CD4-positive, alpha-beta T cell treated with Interleukin-17A for 4 hours (primary cell): ENCODE measurements at places on chromosomes 13 and 19.

DNA sequence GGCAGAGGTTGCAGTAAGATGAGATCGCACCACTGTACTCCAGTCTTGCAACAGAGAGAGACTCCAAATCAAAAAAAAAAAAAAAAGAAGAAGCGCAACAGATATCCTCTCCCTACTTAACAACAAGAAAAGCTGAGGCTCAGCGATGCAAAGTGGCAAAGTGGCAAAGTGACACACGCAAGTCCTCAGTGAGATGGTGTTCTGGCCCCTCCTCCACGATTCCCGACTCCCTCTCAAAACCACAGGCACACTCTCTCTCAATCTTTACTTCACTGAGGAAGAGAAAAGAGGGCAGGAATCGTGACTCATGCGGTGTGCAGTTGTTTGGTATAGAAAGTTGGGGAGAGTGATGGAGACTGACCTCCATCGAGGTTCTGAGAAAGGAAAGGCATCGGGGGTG lies 12.6 kb downstream of the FFAR2 start:
- peak; percentile 11 for DNase-seq

DNA sequence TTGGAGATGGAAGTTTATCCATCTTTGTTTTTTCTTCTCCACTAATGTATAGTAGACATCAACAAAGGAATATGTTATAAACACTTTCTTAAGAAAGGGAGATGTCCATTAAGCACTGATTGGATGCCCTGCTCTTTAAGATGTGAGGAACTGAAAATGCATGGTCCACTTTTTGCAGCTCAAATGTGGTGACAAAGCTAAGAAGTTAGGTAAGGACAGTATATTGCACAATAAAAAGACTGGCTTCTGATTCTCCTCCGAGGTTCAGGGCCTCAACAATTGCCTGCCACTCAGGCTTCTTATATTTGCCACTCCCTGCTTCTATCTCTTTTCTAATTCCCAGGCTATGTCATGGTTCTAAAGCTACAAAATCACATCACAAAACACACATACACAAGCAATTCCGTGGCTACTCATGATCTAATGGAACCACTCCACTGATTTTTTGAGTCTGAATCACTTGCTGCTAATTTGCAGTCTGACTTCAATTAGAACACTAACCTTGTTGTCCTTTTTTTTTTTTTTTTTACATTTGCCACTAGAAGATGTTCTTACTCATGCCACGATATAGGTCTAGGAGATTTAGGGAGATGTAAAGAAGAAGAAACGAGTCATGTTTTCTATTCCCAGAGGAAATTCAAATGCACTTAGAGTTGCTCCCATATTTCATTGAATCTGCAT lies 29.6 kb upstream of the TNFSF11 start:
- no peak for DNase-seq

GRCh38 chr19:49155005-49155819 lies at the start of gene HRC:
Gene HRC, minus strand, starts transcription at chr19:49155396. Its CDS starts 159 bp downstream, at chr19:49155237.
- DNase-seq: no peak

DNA sequence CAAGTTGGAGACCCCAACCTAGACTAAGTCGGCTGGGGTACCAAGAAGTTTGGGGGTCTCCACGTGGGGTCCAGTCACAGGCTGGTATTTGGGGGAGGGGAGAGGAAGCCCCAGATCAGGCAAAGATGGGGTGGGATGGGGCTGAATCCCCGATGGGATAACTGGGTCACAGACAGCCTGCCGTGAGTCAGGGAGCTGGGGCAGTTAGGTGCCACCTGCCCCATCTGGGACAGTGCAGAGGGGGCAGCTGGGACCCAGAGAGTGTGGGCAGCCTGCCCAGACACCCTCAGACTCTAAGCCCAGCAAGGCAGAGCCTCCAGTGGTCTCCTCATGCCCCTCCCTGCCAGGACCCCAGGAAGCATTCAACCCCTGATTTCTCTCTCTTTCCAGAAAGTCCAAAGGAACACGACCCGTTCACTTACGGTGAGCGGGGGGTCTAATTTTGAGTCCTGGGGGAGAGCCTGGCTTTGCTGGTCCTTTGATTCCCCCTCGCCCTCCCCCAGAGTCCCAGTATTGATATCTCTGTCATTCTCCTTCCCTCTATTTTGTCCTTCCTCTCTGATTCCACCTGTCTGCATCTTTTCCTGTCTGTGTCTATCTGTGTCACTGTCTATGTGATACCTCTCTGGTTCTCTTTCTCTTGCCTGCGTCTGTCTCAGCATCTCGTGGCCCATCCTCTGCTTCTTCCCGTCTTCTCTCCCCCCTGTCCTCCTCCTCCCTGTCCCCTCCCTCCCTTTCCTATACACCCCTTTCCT lies 1.8 kb downstream of the FXYD1 start:
- no peak for DNase-seq

DNA sequence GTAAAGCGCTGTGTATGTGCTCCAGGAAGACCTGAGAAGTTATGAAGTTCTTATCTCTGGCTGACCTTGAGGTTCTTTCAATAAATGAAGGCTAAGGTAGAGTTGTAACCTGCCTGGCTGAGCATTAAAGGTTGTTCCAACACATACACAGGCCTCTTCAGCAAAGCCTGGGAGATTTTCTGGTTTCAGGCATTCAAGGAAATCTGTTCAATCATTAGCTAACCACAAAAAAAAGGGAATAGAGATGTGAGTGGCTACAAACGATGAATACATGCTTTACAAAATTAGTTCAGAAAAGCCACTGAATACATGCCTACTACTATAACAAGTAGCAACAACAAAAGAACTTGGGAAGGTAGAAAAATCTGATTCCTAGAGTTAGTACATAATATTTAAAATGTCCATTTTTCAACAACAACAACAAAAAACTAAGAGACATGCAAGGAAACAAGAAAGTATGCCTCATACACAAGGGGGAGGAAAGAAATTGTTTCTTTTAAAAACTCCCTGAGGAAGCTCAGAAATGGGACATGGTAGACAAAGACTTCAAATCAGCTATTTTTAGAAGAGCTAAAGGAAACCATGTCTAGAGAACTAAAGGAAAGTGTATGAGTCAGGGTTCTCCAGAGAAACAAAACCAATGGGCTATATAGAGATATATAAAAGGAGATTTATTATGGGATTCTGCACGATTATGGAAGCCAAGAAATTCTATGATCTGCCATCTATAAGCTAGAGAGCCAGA lies 191.5 kb upstream of the IPO5 start:
- no peak for DNase-seq

GRCh38 chr19:46446021-46446420 lies 17.3 kb upstream of the PNMA8C start:
- DNase-seq: no peak

- DNase-seq: no peak
These were observed 16.1 kb downstream of the COL4A1 start for GRCh38 chr13:110290826-110291225.

GRCh38 chr19:2195361-2195760 lies 31.6 kb downstream of the DOT1L start:
- no peak for DNase-seq

DNA sequence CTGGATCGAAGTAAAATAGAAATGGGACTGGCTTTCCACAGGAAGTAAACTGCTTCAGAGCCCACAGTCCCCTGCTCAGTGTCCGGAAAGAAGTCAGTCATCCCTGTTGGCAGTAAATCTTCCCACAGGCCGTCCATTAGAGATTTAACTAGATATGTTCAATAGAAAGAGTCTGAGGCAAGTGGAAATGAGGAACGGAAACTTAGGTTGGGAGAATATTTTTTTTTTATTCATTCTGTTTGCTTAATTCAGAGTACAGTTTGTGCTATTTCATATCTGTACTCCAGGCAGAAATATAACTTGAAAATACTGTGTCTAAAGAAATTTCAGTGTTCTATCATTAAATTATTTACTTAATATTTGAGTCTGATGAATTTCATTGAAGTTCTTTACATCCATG lies 22.7 kb downstream of the SLC25A15 start:
- DNase-seq: no peak

- DNase-seq: peak; percentile 75
These were observed at the start of gene WDR87 for GRCh38 chr19:37905946-37906868. Gene WDR87, minus strand, starts transcription at chr19:37906594. Its CDS starts 8,355 bp downstream, at chr19:37898239.

GRCh38 chr13:42041011-42041683 lies 7.3 kb upstream of the DGKH start:
- peak; percentile 52 for DNase-seq

DNA sequence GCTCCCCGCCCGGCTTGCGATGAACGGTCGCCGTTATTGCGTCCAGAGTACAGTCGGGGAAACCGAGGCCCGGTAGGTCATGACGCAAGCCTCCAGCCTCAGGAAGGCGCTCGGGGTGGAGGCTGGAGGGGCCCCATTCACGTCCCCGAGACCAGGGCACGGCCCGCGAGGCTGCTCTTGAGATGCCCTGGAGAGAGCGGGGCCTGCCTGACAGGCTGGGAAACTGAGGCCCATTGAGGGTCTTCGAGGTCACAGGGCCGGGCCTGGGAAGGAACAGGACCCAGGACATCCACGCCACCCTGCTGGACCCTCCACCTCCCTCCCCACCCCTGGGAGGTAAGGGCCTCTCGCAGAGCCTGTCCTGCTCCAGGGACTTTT lies 367 bp downstream of the NDUFS7 start:
- no peak for DNase-seq

DNA sequence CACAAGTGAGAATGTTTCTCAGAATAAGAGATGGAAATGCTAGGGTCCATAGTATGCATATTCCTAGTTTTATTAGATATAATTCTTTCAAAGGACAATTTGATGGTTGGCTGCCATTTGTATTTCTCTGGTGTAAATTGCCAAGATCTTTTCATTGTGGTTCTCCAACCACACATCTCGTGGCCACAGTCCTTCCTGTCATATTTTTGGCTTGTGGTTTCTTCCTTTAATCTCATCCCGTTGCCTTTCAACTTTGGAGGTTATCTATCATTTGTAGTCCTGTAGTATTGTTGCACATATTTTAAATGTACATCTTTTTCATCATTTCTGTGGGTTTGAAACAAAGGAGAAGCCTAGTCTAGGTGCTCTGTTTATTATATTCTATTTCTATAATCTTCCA lies 61.2 kb downstream of the WASF3 start:
- DNase-seq: no peak

- DNase-seq: no peak
These were observed 222.4 kb downstream of the KCTD12 start for GRCh38 chr13:76663592-76664335.

DNA sequence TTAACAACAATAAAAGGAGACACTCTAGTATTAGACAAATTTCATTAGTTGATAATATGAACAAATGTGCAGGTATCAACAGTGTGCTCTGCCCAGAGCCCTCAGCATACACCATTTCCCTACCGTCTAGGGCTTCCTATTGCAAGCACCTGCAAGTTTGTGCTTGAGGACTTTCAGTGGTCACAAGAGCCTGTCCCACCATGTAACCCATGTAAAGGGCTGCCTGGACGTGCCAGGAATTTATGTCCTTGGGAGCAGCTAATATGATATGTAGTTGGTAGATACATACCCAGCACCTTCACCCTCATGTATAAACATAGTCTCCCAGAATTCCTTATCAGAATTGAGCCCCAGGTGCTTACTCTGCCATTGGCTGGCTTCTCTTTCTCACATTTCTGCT lies 128.0 kb downstream of the UFM1 start:
- DNase-seq: no peak

- DNase-seq: peak; percentile 99
These were observed 750 bp upstream of the SLC27A1 start for GRCh38 chr19:17469481-17470067.

DNA sequence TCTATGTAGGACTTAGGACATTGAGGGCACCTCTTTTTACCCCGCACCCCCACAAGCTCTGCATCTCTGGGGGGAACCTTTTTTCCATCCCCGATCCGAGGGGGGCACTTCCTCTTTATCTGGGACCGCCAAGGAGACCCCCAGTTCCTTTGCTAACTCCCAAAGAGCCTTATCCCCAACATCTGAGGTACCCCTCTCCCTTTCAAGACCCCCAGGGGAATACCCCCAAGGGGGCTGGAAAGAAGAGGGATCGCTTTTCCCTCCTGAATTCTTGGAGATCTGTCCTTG lies 1.1 kb downstream of the TNFSF9 start:
- no peak for DNase-seq

DNA sequence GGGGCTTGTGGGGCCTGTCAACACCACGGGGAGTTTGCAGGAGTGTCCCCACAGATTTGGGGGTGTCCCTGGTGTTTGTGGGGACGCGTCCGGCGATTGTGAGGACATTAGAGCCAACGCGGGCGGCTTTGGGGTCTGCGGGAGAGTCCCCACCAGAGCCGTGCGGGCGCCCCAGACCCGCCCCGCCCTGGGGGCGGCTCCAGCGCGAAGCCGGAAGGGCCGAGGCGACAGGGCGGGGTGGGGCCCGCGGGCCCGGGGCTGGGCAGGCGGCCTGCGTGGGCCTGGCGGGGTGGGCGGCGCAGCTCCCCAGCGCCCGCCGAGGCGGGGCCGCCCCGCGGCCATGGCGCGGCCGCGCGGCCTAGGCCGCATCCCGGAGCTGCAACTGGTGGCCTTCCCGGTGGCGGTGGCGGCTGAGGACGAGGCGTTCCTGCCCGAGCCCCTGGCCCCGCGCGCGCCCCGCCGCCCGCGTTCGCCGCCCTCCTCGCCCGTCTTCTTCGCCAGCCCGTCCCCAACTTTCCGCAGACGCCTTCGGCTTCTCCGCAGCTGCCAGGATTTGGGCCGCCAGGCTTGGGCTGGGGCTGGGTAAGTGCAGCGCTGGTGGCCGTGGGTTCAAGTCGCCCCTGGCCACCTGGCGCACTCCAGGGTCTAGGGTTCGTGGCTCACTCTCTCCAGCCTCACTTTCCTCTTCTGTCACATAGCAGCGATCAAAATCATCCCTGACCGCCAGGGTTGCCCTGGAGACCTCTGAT lies 10.3 kb downstream of the PDE4A start:
- DNase-seq: no peak

DNA sequence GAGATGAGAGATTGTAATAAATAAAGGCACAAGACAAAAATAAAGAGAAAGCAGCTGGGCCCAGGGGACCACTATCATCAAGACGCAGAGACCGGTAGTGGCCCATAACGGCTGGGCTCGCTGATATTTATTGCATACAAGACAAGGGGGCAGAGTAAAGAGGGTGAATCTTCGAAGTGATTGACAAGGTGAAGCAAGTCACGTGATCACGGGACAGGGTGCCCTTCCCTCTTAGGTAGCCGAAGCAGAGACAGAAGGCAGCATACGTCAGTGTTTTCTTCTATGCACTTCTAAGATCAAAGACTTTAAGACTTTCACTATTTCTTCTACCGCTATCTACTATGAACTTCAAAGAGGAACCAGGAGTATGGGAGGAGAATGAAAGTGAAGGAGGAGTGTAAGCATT lies 4.6 kb upstream of the PRKCG start:
- DNase-seq: peak; percentile 55

GRCh38 chr13:110648848-110649421 lies 33.6 kb downstream of the NAXD start:
- DNase-seq: no peak

DNA sequence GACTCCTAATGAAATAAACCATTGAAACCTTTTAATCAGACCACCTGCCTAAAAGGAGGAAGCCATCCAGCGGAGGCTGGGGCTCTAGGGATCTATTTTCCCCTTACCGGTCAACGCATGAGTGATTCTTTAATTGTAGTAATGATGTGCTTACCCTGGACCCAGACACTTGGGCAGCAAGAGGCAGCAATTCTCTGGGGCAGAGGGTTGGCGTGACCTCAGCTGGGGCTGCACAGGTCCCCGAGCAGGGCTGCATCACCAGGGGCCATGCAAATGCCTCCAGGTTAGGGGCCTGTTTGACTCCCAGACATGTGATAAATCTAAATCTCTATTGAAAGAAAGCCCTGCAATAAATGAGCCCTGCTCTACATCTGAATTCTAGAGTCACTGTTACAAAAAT lies 194.2 kb upstream of the TSHZ3 start:
- DNase-seq: no peak

- DNase-seq: no peak
These were observed 85.5 kb downstream of the STOML3 start for GRCh38 chr13:38905081-38905480.

- DNase-seq: no peak
These were observed 50.7 kb downstream of the UGGT2 start for GRCh38 chr13:96002322-96003131.

GRCh38 chr13:106426909-106427308 lies 108.6 kb downstream of the EFNB2 start:
- DNase-seq: no peak
